Stimulated activated CD8-positive, alpha-beta memory T cell treated with anti-CD3 and anti-CD28 coated beads, Interleukin-15, amount 100 ng/mL, for 4 hours (primary cell): ENCODE measurements at places on chromosomes 7 and 10.

DNA sequence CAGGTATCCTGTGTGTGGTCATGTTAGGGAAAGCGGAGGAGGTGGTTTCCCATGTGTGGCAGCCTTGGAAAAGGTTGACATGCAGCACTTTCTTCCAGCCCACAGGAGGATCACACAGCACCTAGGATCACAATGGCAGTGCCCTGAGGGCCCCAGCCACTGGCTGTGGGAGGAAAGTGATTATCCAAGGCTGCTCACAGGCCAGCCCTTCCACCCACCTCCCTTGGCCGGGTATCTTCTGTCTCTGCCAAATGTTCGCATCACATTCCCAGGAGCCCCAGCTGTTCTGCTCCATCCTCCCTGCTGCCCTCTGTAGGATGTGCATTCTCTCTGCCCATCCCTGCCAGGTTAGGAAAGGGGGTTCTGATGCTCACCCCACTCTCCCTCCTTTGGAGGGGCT is 2.5 kb upstream of the MLXIPL start:
- no peak for DNase-seq

DNA sequence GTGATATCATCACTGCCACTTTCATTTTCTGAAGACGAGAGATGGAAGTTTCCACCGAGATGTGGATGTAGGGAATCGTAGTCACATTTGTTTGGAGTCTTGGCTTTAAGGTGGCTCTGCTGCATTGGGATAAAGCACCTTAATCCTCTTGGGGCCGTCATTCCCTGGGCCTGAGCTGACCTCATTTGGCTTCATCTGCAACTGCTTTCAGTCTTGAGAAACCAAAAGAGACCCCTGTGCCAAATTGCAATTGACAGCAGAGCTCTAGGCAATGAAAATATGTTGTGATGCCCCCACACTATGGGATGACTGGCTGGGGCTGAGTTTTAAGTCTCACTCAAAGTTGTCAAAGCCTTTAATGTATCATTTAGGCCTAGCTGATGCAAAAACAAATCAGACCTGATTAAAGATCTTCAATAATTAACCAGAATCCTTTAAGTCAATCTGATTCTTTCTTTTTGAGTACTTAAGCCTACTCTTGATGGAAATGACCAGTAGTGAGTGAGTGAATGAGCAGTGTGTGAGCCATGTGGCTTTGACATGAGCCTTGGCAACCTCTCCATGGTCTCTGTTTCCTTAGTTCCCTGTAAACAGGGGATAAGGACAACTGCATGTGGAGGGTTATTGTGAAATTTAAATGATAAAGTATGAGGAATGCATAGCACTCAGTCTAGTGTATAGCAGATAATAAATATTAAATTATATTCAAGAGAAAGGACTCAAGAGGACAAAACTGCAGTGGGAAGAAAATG is 155.0 kb downstream of the BMPER start:
- no peak for DNase-seq

DNA sequence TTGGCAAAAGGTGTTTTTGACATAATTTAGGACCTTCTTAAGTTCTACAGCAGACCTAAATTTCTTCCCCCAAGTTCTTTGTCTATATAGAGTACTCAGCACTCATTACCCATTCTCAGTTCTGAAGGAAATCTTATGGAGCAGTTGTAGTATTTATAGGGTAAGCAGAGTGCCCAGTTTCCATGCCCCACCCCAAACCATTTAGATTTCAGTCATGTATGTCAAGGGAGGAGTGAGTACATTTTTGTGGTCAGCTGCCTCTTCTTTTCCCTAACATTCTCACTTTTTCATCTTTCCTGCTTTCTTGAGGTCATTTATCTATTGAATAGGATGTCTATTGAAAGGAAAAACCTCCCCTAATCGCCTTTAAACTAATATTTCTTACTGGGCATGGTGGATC is 83.3 kb downstream of the KAT6B start:
- DNase-seq, result no peak

- DNase-seq, result no peak
These were observed 24.4 kb downstream of the TRUB1 start for GRCh38 chr10:114962441-114962840.

DNA sequence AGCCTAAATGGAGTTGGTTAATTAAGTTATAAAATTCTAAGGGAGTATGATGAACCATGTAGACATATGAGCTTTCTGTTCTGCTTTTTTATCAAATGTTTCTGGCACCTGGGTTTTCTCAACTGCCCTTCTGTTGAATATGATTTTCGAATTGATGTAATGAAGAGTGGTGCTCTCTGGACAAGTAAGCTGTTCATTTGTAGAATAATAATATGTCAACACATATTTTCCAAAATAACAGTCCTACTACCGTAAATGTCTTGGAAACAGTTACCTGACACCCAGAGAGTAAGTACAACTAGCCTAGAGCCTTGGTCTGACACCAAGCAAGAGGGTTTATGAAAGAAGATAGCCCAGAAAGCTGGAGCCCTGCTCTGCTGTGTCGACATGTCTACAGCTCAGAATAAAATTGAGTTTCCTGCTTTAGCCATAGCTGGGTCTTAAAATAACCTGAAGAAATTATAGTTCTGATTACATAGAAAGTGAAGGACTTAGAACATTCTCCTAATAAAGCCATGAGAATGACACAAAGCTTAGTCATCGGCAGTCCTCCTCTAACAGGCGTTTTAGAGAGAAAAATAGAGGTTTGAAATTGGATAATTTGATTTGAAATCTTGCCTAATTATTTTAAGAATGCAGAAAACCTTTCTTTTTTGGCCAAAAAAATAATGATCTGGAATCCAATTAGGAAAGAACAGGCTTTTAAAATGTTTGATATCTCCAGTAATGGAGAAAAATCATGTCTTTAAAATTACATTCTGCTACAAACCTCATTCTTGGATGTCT is 25.1 kb downstream of the HDAC9 start:
- DNase-seq, result no peak

- no peak for DNase-seq
These were observed 265.2 kb upstream of the PHF14 start for GRCh38 chr7:10708447-10708846.

DNA sequence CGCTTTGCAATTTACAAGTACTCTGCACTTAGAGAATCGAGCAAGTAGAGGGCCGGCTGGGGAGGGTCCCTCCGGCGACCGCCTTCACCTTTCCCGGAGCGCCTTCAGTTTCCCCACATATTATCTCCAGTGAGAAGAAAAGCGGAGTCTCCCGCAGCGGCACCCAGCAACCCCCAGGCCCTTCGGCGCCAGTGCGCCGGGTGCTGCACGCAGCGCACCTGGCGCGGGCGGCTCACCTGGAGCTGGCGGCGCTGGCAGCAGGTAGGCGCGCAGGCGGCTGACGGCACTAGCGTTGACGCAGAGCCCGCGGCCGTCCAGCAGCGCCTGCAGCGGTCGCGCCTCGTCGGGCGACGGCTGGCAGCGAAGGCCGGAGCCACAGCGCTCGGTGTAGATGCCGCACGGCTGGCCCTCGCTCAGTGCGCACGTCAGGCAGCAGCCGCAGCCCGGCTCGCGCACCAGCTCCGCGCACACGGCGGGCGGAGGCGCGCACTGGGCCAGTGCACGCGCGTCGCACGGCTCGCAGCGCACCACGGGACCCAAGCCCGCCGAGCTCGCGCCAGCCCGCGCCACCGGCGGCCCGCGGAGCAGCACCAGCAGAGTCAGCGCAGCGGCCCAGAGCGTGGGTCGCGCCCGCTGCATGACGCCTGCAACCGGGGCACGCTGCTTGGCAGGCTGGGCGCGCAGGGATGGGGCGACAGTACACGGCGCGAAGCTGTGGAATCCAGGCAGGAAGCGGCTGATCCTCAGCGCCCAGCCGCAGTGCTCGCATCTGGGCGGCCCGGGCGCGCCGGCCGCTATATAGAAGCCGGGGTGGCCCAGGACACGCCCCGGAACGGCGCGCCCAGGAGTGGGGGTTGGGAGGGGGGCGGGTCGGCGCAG is at the start of gene IGFBP3:
TSS of gene IGFBP3 (minus strand) at position 771 of the 879 bp plus-strand sequence. CDS start at position 639, 132 bp downstream.
- DNase-seq, result no peak

DNA sequence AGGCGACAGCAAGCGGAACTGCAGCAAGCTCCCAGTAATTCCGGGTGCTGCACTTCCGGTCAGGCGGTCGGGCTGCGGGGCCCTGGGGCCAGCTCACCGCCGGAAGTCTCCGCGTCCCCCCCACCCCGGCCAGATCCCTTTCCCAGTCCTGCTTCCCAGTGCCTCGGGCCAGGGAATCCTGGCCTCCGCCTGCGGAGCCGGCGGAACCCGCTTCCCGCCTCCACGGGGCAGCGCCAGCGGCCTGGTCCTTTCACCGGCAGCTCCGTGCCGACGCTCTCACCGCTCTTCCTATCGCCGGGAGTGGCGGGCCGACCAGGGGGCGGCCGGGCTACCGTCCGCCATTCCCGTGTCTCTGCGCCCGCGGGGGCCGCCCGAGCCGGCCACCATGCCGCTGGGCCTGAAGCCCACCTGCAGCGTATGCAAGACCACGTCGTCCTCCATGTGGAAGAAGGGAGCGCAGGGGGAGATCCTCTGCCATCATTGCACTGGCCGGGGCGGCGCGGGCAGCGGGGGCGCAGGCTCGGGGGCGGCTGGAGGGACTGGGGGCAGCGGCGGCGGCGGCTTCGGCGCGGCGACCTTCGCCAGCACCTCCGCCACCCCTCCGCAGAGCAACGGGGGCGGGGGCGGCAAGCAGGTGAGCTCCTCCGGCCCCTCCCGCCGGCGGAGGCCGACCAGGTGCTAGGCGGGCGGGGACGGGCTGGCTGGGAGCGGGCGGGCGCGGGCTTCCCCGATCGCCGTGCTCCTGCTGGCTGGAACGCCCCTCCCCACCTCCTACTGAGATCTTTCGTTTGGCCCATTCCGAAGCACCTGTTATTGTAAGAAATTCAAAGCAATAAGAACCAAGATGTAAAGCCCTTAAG is at the start of gene GATAD1:
TSS of gene GATAD1 (plus strand) at position 138 of the 860 bp plus-strand sequence. CDS start at position 386, 248 bp downstream.
- peak; percentile 63 for DNase-seq

- no peak for DNase-seq
These were observed 425.8 kb downstream of the ETV1 start for GRCh38 chr7:13563680-13564079.

DNA sequence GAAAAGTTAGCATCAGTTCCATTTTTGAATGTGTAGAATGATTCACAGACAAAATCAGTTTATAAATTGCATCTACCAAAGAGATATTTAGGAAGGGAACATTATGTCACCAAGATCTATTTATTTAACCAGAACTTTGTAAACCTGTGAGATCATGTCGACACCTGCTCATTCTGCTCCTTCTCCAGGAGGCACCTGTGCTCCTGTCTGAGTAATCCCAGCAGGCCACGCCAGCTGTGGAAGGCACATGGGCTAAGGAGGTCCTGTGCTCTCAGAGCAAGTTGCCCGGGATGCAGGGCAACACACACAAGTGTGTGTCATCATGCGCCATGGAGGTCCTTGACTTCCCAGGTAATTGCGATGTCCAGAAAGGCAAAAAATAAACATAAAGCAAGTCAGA is 45.5 kb upstream of the ADARB2 start:
- DNase-seq, result no peak

GRCh38 chr10:122417667-122418066 is 36.8 kb upstream of the ARMS2 start:
- no peak for DNase-seq

GRCh38 chr10:79932841-79933379 is 16.0 kb downstream of the SFTPD start:
- DNase-seq, result no peak

- no peak for DNase-seq
These were observed 50.8 kb downstream of the GCC1 start for GRCh38 chr7:127534636-127535035.

- DNase-seq, result no peak
These were observed 46.6 kb downstream of the TMEM130 start for GRCh38 chr7:98823226-98823625.

GRCh38 chr10:43261578-43262396 is 5.1 kb downstream of the RASGEF1A start:
- no peak for DNase-seq

DNA sequence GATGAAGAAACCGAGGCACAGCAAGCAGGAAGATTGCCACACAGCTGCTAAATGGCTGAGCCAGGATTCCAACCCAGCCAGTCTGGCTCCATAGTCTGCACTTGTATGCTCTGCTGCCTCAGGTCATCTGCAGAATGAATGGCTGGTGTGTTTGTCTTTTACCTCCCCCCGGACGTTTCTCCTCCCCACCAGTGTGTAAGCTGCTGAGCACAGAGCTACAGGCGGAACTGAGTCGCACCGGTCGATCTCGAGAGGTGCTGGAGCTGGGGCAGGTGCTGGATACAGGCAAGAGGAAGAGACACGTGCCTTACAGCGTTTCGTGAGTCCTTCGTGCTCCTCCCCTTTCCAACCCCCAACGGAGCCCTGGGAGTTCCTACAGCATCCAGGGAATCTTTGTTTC is 2.6 kb downstream of the CNPY4 start:
- no peak for DNase-seq

GRCh38 chr10:20535897-20536881 is 360.9 kb downstream of the NEBL start:
- DNase-seq, result no peak

DNA sequence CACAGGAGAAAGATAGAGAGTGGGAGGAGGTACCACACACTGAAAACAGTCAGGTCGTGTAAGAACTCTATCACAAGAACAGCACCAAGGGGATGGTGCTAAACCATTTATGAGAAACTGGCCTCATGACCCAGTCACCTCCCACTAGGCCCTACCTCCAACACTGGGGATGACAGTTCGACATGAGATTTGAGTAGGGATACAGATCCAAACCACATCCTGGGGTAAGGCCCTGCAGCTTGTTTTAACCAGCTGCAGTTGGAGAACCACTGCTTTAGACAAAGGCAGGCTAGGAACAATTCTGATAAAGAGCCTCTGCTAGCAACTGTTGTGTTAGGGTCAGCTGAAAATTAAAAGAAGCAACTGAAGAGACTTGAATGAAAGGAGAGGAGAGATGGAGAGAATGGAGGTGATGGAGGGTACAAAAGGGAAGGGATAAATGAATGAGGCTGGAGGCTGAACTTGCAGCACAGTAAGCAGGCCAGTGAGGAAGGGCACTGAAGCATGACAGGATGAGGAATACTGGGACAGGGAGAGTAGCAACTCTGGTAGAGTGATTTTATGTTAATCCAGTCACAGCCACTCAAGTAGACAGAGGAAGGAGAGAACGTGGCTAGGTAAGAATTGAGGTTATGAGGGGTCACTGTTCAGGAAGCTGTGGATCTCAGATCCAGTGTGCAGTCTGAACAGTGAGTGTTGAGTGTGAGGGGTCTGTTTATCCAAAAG is 23.6 kb downstream of the MEST start:
- DNase-seq, result no peak

DNA sequence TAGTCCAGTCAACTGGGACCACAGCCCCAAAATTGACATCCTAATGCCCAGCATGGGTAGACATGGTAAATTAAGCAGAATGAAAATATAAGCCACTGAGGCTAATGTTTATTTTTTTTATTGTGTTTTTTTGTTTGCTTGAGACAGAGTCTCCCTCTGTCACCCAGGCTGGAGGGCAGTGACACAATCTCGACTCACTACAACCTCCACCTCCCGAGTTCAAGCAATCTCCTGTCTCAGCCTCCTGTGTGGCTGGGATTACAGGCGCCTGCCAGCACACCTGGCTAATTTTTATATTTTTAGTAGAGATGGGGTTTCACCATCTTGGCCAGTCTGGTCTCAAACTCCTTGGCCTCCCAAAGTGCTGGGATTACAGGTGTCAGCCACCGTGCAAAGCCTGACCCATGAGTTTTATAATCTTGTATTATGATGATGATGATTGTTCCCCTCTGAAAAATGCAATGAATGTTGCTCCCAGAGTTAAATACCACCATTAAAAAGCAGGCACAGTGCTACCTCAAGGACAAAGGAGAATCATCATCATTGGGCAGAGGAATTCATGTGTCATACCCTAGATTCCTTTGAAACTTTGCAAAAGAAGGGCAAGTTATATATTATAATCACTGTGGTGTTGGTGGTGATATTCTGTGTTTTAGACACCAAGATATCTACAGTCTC is 228.0 kb downstream of the PARD3 start:
- no peak for DNase-seq

GRCh38 chr7:140594131-140594691 is 46.4 kb downstream of the DENND2A start:
- DNase-seq, result no peak
